Stimulated activated CD8-positive, alpha-beta memory T cell treated with anti-CD3 and anti-CD28 coated beads, Interleukin-4, amount 100 ng/mL, for 1 hour (primary cell): ENCODE measurements at places on chromosomes 2 and 18.

DNA sequence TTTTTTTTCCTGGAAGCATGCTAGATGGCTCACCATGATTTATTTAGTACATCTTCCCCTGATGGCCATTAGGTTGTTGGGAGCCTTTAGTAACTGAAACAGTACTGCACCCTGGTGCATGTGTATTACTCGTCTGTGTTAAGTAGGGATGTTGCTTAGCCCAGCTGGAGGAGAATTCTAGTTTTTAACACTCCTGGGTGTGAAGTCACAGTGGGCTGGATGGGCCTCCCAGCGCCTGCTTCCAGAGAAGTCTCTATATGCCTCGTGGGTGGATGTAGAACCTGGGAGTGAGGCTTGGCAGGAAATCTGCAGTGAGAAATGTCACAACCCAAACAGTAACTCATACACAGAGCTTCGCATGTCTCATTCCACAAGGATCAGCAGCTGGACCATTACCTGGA lies 28.9 kb upstream of the NT5DC4 start:
- DNase-seq = no peak

- DNase-seq = no peak
Observed at GRCh38 chr2:47402555-47402804, 476 bp upstream of the MSH2 start.

DNA sequence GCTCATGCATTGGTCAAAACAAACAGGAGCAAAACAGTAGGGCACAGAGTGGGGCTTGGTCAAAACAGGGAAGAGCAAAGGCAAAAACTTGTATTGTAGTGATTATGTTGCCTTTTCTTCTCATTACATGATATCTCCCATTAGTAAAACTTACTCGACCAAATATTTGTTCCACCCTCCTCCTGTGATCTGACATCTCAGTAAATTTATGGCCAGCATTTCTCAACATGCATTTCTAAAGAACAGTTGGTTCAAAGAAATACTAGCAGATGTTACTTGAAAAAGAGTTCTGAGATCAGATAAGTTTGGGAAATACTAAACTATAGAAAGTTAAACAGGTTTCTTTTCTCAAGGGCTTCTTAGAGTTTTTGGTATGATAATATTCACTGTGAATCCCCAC lies 423.1 kb downstream of the FIGN start:
- no peak for DNase-seq

DNA sequence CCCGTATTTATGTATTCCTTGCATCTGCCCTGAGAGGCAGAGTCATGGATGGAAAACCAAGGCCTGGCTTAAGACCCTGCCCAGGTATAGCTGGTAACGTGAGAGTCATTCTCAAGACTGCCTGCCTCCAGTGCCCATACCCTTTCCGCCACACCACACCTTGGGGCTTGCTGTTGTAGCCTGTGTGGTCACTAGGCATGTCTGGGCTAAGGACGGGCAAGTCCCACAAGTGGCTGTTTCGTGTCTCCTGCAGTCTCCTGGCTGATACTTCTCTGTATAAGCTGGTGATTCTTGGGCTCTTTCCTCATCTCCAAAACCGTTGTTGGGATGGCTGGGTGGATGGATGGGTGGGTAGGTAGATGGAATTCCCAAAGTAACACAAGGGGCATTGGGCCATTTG lies 269.8 kb downstream of the KLHL29 start:
- no peak for DNase-seq

DNA sequence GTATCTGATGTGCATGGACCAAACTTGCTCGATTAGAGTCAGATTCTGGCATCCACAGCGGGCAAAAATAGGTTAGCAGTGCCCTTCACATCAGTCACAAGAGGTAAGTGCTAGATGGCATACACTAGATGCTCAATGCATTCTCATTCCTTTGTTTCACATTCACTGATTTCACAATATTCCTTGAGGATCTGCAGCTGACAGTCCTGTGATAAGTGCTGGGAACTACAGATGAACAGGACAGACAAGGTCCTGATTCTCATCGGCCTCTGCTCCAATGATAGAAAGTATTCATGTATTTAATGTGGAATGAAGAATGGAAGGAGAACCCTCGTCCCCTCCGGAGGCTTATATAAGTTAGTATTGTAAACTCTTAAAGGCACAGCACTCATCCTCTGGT lies 96.8 kb upstream of the SERPINE2 start:
- no peak for DNase-seq

- no peak for DNase-seq
Observed at GRCh38 chr2:191018048-191018447, 4.1 kb upstream of the STAT1 start.

DNA sequence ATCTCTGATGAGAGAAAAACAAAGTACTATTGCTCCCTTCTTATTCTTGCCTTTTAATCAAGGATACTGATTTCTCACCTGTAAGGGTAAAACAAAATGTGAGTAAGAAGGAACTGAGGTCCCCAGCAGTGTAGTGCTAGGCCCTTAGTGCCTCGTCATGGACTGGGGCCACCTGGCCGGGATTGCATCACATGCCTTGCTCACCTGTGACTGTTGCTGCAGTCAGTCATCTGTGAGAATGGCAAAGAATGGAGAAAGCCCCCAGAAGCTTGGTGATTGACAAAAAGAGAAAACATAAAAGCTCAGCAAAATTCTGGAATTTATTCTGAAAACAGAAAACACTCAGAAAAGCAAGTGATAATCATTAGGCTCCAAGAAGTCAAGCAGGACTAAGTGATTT lies 63.4 kb downstream of the SPATS2L start:
- no peak for DNase-seq

DNA sequence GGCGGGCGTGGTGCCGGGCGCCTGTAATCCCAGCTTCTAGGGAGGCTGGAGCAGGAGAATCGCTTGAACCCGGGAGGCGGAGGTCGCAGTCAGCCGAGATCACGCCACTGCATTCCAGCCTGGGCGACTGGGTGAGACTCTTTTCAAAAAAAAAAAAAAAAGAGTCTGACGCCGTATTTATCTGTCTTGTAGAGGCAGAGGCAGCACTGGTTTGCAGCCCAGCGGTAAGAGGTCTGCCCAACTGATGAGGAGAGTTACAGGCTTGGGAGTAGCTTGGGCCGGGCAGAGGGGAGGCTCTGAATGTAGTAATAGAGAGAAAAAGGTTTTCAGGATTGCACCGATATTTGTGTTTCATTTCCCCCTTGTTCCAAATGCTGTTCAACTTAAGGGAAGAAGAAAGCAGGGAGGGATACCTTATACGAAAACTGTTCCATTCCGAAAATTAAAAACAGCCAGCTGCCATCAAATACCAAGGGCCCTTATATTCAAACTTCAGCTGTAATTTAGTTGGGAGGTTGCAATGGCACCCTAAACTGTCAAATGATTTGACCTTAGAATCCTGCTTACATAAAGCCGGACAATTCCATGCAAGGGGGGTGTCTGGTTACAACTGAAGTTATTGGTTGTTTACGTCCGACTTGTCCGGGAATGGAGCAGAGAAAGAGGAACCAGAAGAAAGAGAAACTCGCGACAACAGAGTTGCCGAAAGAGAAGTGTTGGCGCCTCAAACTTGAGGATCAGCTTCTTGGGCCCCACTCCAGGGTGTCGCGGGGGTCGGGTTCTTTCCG lies 9.2 kb upstream of the SP9 start:
- no peak for DNase-seq

- no peak for DNase-seq
Observed at GRCh38 chr2:157933160-157933920, 57.2 kb upstream of the ACVR1 start.

- DNase-seq = no peak
Observed at GRCh38 chr2:174963437-174964400, 41.5 kb downstream of the CHN1 start.

DNA sequence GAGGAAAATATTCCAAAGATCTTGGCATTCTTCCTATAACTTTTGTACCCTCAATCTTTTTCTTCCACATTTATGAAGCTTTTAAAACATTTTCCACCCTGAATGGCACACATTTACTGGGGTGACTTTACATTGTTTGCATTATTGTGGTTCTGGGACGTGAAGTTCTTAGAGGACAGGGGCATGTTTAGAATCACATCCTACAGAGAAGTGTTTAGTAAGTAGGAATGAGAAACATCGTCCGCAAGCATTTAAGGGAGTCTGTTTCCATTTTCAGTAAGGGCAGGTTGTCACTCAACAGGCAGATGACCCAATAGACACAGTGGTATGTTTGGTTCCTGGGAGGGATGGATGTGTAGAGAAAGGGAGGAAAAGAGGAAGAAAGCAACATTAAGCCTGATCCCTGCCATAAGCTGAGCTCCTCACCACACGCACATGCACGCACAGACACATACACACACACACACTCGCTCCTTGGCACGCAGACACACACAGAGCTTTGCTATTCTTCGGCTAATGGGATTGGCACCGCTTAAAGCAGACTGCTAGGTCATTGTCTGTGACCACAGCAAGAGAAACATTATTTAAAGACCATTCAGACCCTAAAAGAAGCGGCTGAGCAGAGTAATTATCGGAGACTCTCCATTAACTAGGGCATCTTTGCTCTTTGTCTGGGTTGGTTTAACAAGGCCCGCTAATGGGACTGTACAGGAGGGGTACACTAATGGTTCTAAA lies 14.2 kb upstream of the PLEKHM3 start:
- no peak for DNase-seq

- no peak for DNase-seq
Observed at GRCh38 chr2:61125123-61125710, 36.8 kb upstream of the C2orf74 start.

DNA sequence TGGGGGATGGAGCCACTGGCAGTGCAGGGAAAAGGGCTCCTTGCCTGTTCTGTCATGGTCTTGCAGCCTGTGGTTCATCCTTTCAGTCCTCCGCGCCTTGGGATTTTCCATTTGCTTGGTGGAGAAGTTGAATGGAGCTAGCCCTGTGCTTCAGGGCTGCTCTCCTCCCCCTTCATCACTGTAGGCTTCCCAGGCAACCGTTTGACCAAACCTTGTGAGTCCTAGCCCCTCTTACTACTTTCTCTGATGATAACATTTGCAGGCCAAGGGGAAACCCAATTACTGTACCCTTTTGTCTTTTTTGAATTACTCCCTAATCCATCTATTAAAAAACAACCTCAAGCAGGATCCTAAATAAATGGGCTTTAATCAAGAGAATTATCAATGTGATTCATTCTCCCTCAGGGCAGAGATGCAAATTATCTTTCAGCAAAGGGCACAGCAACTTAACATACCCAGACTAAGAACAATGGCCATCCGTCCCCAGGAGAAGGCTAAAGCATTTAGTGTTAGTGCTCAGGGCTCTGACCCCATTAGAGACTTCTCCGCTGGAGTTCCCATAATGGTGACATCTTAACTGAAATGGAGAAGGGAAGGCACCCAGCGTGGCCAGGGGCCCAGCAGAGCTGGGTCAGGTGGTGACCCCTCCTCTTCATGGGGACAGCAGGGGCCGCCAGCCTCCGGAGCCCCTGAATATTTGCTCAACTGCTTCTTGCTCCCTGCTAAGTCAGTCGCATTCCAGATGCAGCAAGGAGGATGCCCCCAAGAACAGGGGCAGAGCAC lies 40.7 kb downstream of the RHOB start:
- no peak for DNase-seq
